Stimulated activated CD8-positive, alpha-beta memory T cell treated with anti-CD3 and anti-CD28 coated beads, Interleukin-15, amount 100 ng/mL, for 48 hours (primary cell): ENCODE measurements at places on chromosomes 4 and X.
A peak's percentile ranks its signal among the peaks of the same experiment; 100 is the strongest.

DNA sequence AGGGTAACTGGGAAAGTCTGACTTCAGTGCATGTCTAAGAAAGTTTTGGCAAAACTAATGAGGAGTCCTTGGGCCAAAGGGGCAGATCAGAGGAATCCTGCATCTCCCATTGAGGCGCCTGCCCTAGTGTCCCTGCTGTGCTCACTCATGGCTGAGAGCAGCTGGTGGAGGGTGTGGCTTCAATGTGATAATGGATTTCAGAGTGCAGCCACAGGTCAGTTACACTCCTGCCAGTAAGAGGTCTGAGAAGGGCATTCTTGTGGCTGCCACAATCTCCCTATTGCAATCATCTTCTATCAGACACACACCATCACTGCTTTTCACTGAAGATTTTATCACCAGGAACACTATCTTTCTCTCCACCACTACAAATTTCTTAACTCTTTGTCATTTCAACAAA, 457.1 kb downstream of the MID1IP1 start:
- DNase-seq: no peak

- DNase-seq: no peak
Measured at GRCh38 chrX:51975811-51976210, 82.4 kb downstream of the MAGED1 start.

DNA sequence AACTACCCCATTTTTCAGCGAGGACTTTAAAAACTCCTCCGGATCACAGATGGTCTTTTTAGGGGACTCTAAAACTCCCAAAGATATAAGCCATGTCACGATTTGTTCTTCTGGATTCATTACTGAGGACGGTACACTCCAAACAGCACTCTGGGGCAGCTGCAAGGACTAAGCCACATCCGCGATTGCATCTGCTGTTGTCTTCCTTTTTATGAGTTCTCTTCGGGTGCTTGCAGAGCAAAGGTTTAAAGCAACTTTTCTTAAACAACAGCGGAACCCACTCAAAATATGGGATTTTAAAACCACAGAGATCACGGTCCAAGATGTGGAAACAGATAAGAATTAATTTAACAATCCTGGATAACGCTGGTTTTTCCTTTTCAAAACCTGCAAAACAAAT, at the start of gene ARHGEF6:
Gene ARHGEF6, minus strand, starts transcription at position 170 of the 400 bp plus-strand sequence. Its CDS starts 50 bp downstream, at position 120.
- DNase-seq: peak; percentile 10

GRCh38 chr4:157280673-157281072, 60.1 kb downstream of the GRIA2 start:
- no peak for DNase-seq

GRCh38 chr4:112901962-112902411, 147.5 kb upstream of the ANK2 start:
- no peak for DNase-seq

- no peak for DNase-seq
Measured at GRCh38 chrX:38117485-38117884, 103.2 kb downstream of the SRPX start.

DNA sequence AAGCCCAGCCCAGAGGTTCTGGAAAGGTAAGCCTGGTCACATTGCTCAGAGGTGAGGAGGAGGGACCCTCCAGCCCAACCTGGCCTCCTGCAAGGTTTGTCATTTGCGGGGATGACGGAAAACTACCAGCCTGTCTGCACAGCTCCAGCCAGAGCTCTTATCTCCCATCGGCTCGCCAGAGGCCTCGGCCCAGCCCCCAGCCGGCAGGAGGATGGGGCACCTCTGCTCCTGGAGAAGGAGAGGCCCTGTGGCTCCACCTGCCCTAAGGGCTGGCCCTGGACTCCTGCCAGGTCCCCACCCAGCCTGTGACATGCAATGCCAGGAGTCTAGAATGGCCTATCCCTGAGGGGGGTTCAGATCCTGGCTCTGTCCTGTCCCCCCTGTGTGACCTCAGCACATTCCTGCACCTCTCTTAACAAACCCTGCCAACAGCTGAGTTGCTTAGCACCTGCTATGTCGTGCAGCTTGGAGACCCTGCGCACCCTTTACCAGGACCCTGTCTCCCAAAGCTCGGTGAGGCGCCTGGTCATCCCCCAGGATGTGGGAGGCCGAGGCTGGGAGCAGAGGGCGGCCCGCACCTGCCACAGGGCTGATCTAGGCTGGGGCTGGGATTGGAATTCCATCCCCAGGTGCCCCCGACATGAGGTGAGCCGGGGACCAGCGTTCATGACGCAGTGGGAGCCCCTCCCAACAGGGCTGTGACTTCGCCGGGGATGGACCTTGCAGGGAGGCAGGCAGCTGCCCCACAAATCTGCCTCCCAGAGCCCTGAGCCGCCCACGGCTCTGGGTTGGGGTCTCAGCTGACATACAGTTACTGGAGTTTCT, 14.4 kb downstream of the ADRA2C start:
- no peak for DNase-seq

DNA sequence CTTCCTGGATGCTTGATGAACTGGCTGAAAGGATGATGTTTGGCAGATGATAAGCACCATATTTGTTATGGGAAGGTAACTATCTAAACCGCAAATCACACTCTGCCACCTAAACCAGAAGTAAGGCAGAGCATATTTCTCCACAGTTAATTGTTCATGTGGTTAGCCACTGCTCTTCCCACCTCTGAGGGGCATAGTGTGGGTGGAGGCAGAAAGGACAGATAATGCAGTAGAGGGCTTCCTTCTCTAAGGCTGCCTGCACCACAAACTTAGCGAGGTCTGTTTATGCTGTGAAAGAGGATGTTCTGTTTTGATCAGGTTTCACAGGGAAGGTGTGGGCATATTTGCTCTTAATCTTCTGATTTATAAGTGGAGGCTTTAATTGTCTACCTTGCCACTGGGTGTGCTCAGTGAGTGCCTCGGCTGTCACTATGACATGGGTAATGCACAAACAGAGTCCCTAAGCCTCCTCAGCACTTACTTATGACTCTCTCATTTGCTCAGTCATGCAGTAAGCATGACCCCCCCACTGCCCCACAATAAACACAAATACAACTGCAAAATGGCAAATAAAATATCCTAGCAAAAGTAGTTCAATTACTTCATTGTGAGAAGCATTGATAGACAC, 401.0 kb downstream of the TMA16 start:
- peak; percentile 7 for DNase-seq

- DNase-seq: no peak
Measured at GRCh38 chr4:131248314-131248713, 1900.8 kb upstream of the PCDH10 start.

DNA sequence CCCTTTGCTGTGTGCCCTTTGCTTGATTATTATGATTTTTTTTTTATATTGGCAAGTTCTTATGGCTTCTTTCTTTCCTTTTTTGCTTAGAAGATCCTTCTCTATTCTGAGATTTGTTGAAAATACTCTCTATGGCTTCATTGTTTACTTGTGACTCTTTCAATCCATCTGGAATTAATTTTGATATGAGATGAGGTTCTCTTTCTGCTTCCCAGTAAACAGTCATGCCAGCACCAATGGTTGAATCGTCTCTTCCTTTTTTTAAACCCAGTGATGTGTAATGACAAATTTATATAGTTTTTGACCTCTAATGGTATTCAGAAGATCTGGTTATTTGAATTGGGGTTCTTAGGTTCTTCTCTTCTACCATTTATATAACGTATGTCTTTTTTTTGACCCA, 121.8 kb downstream of the ARHGAP10 start:
- DNase-seq: no peak

DNA sequence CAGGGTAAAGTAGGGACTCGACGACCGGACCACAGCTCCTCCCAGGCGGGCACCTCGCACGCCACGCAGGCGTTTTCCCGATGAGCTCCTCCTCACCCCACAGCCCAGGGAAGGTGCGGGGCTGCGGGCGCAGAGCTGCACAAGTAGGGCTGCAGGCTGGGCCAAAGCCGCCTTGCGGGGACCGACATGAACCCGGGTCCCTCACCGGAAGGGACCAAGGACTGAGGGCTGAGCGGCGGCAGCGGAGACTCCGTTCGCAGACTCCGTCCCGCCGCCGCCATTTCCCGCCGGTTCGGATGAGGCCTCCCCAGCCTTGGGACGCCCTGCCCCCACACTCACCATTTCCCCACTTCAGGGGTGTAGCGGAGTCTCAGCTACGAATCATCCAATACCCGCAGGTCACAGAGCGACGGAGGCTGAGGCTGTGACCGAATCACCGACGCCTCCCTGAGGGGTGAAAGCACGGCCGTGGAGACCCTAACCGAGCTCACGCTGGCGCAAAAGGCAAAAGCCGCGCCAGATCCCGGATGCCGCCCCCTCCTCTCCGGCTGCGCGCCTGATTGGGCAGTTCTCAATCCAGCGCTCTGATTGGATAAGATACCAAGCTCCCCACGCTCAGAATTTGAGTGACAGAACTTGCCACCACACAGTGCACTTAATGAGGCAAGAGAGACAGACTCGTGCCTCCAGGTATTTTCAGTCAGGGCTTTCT, at the start of gene ZNF732:
Gene ZNF732, minus strand, starts transcription at position 506 of the 712 bp plus-strand sequence. Its CDS starts 164 bp downstream, at position 342.
- no peak for DNase-seq

GRCh38 chr4:165600959-165601683, 222.3 kb downstream of the CPE start:
- no peak for DNase-seq

DNA sequence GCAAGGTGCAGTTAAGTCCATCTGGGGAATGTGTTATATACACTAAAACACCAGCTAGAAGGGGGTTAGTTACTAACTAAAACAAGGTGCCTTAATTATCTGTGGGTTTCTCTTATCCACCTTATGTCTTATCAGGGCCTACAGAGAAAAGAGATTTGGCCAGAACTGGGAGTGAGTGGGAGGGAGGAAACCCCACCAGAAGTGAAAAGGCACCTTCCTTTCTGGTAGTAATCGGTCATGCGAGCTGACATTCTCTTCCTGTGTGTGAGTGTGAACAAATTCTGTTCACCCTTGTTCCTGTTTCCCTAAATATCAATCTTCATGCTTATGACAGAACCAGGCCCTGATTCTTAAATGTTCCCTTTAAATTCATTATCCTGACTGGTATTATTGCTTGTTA, 43.5 kb downstream of the SRPX2 start:
- DNase-seq: no peak

GRCh38 chrX:53281321-53281822, at the start of gene IQSEC2:
Gene IQSEC2, minus strand, starts transcription at chrX:53281584.
- DNase-seq: no peak

DNA sequence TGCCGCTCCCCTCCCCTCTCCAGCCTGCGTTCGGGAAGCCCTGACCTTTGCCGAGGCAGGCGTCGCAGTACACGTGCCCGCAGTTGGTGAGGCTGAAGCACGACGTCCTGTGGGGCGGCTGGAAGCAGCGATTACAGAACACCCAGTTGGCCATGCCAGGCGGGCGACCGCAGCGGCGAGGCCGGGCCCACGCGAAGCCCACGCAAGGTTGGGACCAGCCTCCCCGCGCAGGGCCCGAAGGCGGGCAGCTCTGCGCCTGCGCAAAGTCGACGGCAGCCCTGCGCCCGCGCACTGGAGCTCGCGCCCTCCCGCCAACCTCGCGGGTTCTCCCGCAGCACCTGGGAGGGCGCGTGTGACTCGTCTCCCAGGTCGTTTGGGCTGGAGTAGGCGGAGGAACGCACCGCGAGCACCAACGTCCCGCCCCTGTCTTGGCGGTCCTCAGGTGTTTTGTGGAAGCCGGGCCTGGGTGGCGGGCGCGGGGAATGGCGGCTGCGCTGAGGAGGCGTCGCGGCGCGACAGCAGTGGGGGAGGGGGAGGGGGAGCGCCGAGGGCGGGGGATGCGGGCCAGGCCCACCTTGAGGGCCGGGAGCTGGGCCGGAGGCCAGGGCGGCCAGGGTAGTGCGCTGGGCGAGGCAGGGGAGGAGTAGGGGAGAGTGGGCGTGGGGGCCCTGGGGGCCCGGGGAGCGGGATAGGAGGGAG, at the start of gene RNF212:
Gene RNF212, minus strand, starts transcription at position 254 of the 699 bp plus-strand sequence. Its CDS starts 100 bp downstream, at position 154.
- no peak for DNase-seq

DNA sequence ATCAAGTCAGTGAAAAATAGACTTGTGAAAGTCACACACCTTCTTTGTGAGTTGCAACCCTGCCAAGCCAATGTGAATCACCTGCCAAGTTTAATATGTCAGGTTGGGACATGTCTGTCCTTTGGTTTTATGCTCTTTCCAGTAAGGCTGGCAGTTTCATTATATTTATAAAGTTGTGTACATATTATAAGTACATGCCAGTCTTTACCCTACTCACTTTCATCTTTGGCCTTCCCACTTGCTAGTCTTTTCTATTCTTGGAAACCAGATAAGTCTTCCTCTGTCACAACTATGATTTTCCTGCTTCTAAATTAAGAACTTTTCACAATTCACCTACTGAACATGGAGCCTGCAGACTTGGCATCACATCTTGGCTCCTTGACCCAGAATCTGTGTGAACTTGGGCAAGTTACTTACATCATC, 680.7 kb upstream of the BOD1L1 start:
- DNase-seq: no peak
